Lung (tissue), 17 donors: ENCODE measurements at places on chromosomes 12 and 14.

- DNase-seq: peak; percentile 5
Measured at GRCh38 chr12:126747530-126748149, 1519.3 kb upstream of the TMEM132C start.

GRCh38 chr12:14920475-14921126, 17.7 kb downstream of the ERP27 start:
- no peak for DNase-seq

GRCh38 chr14:70887207-70887681, 20.0 kb upstream of the PCNX1 start:
- no peak for DNase-seq

DNA sequence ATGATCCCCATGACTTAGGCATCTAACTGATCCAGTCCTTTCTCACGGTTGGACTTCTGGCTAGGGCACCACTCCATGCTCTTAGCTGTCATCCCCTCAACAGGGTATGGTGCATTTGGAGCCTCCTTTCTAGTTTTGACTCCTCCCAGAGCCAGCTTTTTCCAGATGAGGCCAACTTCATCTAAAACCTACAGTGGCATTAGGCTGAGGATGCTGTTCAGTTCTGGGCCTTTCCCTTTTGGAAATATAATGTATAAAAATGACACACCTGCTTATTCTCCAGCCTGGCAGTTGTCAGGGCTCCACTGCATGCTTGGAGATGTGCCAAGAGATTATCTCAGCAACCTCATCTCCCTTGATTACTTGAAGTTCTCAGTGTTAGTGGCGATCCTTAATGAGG, 239.7 kb downstream of the EMP1 start:
- DNase-seq: no peak

GRCh38 chr12:31627456-31628054, 31.9 kb upstream of the ETFBKMT start:
- peak; percentile 64 for DNase-seq

- peak; percentile 38 for DNase-seq
Measured at GRCh38 chr12:82359115-82359478, 768 bp downstream of the METTL25 start.

DNA sequence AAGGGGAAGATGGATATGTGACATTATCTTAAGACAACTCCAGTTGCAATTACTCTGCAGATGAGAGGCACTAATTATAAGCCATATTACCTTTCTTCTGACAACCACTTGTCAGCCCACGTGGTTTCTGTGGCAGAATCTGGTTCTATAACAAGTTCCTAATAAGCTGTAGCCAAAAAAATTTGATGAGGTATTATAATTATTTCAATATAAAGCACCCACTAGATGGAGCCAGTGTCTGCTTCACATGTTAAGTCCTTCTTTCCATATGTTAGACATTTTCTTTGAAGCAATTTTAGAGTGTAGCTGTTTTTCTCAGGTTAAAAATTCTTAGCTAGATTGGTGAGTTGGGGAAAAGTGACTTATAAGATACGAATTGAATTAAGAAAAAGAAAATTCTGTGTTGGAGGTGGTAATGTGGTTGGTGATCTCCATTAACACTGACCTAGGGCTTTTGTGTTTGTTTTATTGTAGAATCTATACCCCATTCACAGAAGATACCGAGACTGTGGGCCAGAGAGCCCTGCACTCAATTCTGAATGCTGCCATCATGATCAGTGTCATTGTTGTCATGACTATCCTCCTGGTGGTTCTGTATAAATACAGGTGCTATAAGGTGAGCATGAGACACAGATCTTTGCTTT, 36.9 kb downstream of the PSEN1 start:
- DNase-seq: peak; percentile 82

GRCh38 chr12:67028529-67028928, 240.6 kb upstream of the CAND1 start:
- DNase-seq: no peak

DNA sequence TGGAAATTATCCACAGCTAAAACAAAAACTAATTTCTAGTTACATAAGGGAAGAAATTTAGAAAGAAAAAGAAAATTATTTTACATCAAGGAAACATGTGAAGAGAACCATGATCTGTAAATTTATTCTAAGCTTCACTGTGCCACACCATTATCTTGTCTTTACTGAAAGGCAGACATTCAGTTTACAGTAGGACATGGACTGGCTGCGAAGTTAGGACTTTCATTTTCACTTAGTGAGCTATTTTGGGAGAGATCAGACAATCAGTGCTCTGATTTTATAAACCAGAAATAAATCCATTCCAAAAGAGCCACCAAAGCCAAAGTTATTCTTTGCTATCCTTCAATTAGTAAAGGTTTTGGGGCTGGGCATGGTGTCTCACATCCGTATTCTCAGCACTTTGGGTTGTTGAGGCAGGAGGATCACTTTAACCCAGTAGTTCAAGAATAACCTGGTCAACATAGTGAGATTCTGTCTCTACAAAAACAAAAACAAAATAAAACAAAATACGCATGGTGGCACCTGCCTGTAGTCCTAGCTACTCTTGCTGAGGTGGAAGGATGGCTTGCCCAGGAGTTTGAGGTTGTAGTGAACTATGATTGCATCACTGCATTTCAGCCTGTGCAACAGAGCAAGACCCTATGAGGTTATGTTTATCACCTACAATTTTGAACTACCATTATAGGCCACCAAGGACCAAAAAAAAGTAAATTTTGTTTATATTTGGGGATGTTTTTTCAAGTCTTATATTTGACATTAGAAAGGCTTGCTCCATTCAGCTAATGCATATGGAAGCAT, 1084.8 kb upstream of the ATXN7L3B start:
- no peak for DNase-seq

DNA sequence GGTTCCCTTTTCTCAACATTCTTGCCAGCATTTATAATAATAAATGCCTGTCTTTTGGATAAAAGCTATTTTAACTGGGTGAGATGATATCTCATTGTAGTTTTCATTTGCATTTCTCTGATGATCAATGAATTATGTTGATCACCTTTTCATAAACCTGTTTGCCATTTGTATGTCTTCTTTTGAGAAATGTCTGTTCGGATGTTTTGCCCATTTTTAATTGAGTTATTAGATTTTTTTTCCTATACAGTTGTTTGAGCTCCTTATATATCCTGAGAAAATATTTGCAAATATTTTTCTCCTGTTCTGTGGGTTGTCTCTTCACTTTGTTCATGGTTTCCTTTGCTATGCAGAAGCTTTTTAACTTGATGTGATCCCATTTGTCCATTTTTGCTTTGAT, 8.1 kb upstream of the LIMA1 start:
- no peak for DNase-seq

GRCh38 chr14:24080888-24081738, 9.8 kb downstream of the CPNE6 start:
- peak; percentile 50 for DNase-seq

GRCh38 chr12:64083285-64084210, 138.5 kb downstream of the KICS2 start:
- peak; percentile 97 for DNase-seq

DNA sequence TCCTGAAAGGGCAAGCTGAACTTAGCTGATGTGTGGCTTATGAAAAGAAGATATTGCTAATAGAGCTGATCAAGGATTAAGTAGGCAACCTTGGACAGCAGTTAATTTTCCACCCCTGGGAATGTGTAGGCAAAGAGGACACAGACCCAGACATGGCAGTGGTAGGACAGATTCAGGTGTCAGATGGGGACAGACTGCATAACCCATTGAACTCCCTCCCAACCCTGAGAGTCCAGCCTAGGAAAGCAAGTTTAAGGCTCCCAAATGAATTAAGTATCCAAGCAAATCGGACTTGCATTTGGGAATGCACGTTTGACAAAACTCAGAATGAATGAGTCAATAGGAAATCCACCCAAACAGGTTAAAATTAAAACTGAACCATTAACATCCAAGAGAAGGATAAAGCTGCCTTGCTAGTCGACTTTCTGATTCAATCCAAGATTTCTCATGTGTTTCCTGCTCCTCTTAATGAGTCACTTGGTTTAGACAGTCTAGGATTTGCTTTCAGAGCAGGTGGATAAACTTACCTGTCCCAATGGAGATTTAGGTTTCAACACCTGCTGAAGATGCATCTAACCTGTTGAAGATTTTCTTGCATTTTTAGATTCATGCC, 385.4 kb downstream of the CCDC91 start:
- DNase-seq: no peak

DNA sequence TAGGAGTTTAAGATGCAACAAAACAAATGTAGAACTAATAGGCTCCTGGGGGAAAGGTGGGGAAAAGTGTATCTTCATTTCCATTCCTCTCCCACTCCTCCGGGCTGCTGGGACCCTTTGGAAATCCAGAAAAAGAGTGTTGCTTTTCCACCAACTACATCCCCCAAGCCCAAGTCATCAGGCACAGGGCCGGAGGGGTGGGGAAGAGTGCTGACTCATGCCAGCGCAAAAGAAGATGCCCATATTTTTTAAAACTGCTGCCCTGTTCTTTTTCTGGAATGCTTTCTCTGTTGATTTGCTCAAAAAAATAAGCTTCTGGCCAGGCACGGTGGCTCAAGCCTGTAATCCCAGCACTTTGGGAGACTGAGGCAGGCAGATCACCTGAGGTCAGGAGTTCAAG, 70.9 kb downstream of the TBK1 start:
- no peak for DNase-seq

- DNase-seq: no peak
Measured at GRCh38 chr12:106632797-106633450, 50.1 kb downstream of the RFX4 start.

- DNase-seq: no peak
Measured at GRCh38 chr14:20734430-20734806, 11.3 kb upstream of the EDDM3A start.

DNA sequence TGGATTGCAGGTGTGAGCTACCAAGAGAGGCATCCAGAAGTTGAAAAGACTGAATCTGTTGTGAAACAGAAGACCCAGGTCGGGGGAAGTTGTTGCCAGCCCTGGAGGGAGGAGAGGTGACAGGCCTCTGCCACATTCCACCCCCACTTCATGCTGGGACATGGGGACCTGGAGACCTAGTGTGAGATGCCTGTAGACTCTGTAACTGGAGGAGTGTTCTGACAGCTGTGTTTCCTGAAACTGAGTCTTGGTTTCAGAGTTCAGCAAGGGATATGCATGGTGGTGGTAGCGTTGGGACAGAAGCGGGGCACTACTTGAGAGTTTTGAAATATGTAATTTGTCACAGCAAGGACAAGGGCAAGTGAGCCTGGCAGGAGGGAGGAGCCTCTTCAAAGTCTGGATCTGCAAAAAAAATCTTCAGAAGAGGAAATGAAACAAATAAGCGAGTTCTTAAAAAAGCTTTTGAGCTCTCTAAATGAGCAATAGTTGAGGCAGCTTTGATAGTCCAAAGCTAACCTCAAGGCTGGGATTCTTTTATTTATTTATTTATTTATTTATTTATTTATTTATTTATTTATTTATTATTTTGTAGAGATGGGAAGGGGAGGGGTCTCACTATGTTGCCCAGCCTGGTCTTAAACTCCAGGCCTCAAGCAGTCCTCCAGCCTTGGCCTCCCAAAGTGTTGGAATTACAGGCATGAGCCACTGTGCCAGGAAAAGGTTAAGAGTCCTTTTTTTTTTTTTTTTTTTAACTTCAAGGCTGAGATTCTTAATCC, 58.9 kb upstream of the EEA1 start:
- DNase-seq: peak; percentile 20

GRCh38 chr12:27673101-27673718, 23.0 kb upstream of the REP15 start:
- DNase-seq: peak; percentile 7
